Activated CD4-positive, alpha-beta T cell treated with anti-CD3 and anti-CD28 coated beads for 48 hours (primary cell): ENCODE measurements at places on chromosomes 6 and 20.

- DNase-seq: peak; percentile 75
These were observed 16.1 kb downstream of the FGD2 start for GRCh38 chr6:37021356-37022129.

GRCh38 chr20:1891263-1892118, 3.7 kb upstream of the SIRPA start:
- no peak for DNase-seq

GRCh38 chr6:74807674-74808073, 398.2 kb downstream of the COL12A1 start:
- DNase-seq: no peak

GRCh38 chr20:32534661-32535240, 50.4 kb downstream of the NOL4L start:
- peak; percentile 57 for DNase-seq

DNA sequence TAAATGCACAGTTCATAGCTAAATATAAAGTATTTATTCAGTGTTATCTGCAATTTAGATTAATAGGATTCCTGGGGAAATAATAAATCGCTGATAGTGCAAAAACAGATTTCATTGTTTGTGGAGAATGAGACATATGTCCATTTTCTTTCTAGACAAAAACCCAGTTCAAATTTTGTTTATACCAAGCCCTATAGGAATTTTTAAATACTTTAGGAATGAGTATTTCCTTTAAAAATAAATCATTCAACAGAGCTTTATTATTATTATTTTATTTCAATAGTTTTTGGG, 86.5 kb downstream of the METTL24 start:
- DNase-seq: no peak

DNA sequence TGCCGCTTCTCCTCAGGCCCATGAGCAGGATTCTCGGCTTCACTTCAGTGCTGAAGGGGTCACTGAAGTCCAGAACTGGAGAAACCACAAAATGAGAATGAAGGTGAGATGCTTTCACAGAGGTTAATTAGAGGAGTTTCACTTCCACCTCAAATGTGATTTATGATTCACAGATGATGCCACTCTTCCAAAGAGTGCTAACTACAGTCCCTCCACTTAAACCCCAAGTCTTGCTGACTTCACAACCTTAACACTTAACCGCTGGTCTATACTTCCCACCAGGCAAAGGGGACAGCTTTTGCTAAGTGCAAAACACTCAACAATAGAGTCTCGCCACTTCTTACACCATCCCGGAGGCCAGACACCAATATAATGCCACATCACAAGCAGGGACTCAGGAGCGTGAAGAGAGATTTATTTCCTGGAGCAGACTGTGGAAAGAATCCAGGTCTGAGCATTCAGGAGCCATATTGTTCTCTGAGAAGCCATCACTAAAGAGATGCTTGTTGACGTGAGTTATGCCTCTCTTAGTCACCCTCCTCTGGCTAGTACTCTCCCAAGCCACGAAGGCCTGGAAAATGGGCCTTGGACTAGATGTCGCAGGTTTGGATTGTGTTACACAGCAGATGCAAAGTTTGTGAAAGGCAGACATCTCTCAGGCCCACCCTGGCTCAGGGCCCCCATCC, 24.4 kb downstream of the RRAGD start:
- no peak for DNase-seq

DNA sequence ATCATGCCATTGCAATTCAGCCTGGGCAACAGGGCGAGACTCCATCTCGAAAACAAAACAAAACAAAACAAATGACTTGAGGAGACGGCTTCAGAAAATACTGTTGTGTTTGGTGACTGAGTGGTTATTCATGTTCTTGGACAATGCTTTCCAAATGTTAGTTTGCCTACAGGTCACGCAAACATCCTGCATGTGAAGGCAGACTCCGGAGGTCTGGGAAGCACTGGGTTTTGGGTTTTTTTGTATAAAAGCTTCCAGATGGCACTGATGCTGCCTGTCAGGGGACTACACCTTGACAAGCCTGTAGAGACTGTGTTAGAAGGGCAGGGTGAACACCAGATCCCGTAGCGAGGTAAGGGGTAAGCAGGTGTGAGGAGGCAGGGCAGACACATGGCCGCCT, 81.7 kb downstream of the THBS2 start:
- no peak for DNase-seq

DNA sequence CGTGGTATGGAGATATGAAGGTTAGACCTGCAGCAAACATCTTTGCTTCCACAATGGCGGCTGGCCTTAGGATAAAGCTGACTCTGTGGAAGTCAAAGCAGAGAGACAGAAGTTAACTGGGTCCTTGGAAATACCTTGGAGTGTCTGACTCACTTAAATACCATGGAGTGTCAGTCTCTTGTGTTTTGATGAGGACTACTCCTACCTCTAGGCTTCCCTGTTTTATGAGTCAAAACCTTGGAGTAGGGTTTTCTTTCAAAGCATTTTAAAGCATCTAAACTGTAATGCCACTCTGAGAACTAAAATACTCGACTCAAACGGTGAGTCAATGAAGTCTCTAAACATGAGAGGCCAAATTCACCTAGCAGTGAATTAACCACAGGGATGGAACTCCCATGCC, 329.1 kb downstream of the SAMD5 start:
- no peak for DNase-seq

- no peak for DNase-seq
These were observed 40.6 kb downstream of the MAFB start for GRCh38 chr20:40648210-40649072.

- no peak for DNase-seq
These were observed 69.2 kb downstream of the CHMP4B start for GRCh38 chr20:33880396-33880795.

- no peak for DNase-seq
These were observed 501.4 kb downstream of the BCKDHB start for GRCh38 chr6:80607811-80608391.
